ENCODE measurements at places on chromosomes 7 and 10. TPM values are rescaled to one million over a fixed set of nuclear protein-coding genes. Genes with fewer than 3 reads are reported as not detected.

DNA sequence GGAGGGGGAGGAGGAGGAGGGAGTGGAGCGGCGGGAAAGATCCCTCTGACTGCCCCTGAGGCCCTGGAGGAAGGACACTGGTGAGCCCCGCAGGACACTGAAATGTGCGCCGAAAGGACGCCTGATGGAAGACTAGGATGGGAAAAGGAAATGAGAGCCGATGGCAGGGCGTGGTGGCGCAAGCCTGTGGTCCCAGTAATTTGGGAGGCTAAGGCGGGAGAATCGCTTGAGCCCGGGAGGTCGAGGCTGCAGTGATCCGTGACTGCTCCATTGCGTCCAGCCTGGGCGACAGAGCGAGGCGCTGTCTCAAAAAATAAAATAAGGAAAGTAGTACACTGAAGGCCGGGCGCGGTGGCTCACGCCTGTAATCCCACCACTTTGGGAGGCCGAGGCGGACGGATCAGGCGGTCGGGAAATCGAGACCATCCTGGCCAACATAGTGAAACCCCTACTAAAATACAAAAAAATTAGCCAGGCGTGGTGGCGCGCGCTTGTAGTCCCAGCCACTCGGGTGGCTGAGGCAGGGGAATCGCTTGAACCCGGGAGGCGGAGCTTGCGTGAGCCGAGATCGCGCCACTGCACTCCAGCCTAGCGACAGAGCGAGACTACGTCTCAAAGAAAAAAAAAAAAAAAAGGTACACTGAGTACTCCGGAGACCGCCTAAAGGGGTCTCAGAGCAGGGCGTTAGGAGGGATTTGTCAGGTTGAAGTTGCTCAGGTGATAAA, 561 bp upstream of the HNRNPF start:
- H3K27ac ChIP-seq = peak overlapping the region; percentile 100
- H3K36me3 ChIP-seq = peaks cover 30% of the 10 kb centered on the region
- H3K27me3 ChIP-seq = no peaks in the 10 kb centered on the region
- H3K4me1 ChIP-seq = peaks cover 20% of the 10 kb centered on the region
- peak overlapping the region; percentile 96 for H3K4me3 ChIP-seq
- DNase-seq = peak; percentile 84

GRCh38 chr10:35898716-35899440, 256.8 kb upstream of the FZD8 start:
- H3K36me3 ChIP-seq = no peaks in the 10 kb centered on the region
- DNase-seq = no peak
- H3K4me1 ChIP-seq = no peaks in the 10 kb centered on the region
- no peaks in the 10 kb centered on the region for H3K27me3 ChIP-seq
- no peak overlapping the region for H3K27ac ChIP-seq

- no peaks in the 10 kb centered on the region for H3K36me3 ChIP-seq
- H3K27me3 ChIP-seq = peaks cover 2% of the 10 kb centered on the region
- H3K4me3 ChIP-seq = no peak overlapping the region
- no peak overlapping the region for H3K27ac ChIP-seq
These were observed 56.6 kb upstream of the LAMB1 start for GRCh38 chr7:108059526-108059925.

- H3K27me3 ChIP-seq = peaks cover 20% of the 10 kb centered on the region
- H3K27ac ChIP-seq = no peak overlapping the region
- no peaks in the 10 kb centered on the region for H3K4me1 ChIP-seq
- DNase-seq = peak; percentile 22
- H3K4me3 ChIP-seq = no peak overlapping the region
- H3K36me3 ChIP-seq = no peaks in the 10 kb centered on the region
These were observed 12.3 kb downstream of the DDC start for GRCh38 chr7:50552921-50553320.

DNA sequence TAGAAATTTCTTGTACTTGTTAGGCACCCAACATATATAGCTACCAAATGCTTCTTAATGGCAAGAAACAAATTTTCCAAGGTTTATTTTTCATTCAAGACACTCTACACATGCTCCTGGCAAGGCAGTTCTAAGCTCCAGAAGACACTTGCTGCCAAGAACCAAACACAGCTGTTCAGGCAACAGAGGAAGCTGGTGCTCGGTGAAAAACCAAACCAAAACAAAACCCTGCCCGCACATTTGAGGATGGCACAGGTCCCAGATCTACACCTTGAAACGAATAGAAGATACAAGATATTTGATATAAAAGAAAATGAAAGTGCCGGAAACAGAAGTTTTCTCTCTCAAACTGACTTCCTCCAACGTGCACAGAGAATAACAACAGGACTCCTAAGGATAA, 4.9 kb upstream of the DNTT start:
- H3K4me1 ChIP-seq = peaks cover 22% of the 10 kb centered on the region
- peaks cover 2% of the 10 kb centered on the region for H3K27me3 ChIP-seq
- DNase-seq = peak; percentile 39

GRCh38 chr10:26437637-26438461, at the start of gene APBB1IP:
Gene APBB1IP (plus strand): TSS chr10:26438341. CDS start chr10:26492327, 53,986 bp downstream.
- H3K4me3 ChIP-seq = peak within 1 kb of the TSS; percentile 94
- H3K27ac ChIP-seq = peak within 1 kb of the TSS; percentile 92
- no peaks in the 10 kb centered on the region for H3K27me3 ChIP-seq
- peaks cover 31% of the 10 kb centered on the region for H3K36me3 ChIP-seq
- DNase-seq = peak; percentile 57

The SHH gene
- not detected for total RNA-seq
